ENCODE measurements at places on chromosomes 12 and 14.

- DNase-seq = no peak
Measured at GRCh38 chr12:92624236-92624635, 78.6 kb upstream of the PLEKHG7 start.

DNA sequence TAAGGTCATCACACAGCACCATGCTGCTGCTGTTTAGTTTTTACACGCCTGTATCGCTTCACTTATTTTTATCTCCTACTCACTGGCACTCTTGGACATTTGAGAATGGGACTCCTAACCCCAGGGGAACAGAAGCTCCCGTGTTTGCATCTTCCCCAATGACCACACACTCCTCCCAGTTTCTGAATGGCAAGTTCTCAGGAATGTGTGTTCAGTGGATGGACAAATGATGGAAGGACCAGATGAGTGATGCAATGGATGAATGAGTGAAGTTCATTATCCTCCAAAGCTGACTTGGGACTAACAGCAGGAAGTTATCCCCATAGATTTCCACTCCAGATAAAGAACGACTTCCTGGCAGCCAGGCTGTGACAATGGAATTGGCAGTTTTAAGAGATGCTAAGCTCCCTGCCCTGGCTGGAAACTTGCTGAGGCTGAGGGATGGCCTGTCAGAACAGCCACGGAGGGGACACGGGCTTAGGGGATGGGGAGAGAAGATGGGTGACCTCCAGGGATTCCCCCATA, 231.5 kb downstream of the SLC15A4 start:
- no peak for DNase-seq

GRCh38 chr12:19277711-19278110, 148.2 kb downstream of the PLEKHA5 start:
- no peak for DNase-seq

DNA sequence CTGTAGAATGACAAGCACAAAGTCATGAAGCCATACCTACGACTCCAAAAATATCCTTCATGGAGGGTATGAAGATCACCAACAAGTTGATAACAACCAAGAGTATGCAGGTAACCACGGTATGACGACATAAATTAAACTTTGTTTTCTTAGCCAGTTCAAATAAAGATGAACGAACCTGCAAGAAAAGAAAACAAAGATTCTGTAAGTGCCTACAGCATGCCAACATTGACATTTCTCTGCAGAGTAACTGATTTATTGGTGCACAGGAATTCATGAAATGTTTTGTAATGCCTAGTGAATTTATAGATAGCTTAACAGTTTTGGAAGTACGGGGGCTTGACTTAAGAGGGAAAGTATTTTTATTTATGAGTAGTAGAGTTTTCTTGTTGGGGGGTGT, 71.0 kb downstream of the SLC38A1 start:
- DNase-seq = no peak

- no peak for DNase-seq
Measured at GRCh38 chr12:130474599-130475269, 137.0 kb downstream of the PIWIL1 start.

DNA sequence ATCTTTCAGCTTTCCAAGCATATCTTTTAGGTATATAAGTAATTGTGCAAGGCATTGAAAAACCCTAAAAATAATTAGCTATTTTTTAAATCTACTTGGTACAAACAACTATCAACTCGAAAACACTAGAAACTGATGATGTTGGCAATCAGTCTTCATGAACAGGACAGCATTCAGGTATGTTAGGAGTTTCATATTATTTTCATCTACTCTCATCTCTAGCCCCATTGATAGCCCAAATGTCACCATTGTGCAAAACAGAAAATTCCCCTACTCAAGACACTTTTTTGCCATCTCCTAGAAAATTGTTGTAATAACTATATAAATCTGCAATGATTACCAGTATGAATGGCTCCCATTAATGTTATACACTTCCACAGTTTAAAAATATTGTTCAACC, 144.5 kb upstream of the KRAS start:
- DNase-seq = no peak

DNA sequence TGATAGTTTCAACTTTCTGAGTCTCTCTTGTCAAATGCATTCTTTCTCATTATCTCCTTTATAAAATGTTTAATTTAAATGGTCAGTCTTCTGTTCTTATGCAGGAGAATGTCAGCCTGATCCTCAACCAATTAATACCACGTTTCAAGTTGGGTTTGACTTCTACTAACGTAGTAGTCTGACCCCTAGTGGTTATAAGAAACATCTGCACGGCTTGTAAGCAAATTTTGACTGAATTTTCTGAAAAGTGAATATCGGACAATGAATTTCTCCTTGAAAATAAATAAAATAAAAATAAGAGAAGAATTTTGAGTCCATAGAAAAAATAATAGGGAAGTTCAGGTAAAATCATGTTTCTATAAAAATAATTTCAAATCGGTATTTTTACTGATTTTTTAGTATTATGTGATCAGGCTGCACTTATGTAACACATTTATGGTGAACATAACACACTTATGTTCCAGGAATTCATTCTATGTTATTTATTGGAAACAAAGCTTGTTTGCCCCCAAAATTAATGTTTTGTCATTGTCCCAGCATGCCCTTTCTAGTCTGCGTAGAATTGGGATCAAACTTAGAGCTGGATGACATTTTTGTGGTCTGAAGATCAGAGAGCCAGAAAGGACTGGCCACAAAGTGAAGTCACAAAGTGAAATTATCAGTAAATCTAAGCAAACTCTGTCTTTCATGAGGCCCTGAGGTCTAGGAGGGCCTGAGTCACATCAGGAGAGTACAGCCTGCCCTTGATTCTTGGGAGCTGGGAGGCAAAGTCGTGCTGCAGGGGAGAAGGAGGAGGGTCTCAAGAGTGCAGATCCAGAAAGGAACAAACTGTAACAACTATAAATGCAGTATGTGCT, 101.2 kb upstream of the STXBP6 start:
- no peak for DNase-seq

DNA sequence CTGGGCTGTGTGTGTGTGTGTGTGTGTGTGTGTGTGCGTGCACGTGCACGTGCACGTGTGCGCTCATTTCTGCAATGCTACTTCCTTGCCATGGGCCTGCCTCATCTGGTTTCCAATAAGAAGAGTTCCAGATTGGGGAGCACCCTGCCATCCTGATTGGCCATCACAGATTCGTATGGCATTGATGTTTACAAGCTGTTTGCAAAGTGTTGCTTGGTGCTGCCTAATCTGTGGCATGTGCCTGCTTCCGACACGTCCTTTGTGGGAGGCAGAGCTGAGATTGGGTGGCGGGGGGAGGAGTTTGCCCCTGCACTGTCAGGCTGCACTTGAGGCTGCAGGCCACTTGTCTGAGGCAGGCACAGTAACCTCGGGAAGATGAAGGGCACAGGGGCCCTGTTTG, 39.2 kb downstream of the SAMD4A start:
- no peak for DNase-seq

Measured in stimulated activated CD8-positive, alpha-beta memory T cell treated with anti-CD3 and anti-CD28 coated beads, Interleukin-7, amount 100 ng/mL, for 1 hour (primary cell).